Epithelial cell of umbilical artery (primary cell): ENCODE measurements at places on chromosomes 2 and 18. TPM values are rescaled to one million over a fixed set of nuclear protein-coding genes. Genes with fewer than 3 reads are reported as not detected.

The NEB gene
- 0.32 and 0.46 TPM in 2 replicates for total RNA-seq

The FOXI3 gene
- total RNA-seq = not detected in 2 replicates

The PLGLB2 gene
- total RNA-seq = 0.32 and 3.0 TPM in 2 replicates

The FN1 gene
- 1,607 and 1,656 TPM in 2 replicates for total RNA-seq

The C2orf15 gene
- total RNA-seq = not detected in 2 replicates

The MOCOS gene
- 5.8 and 10.8 TPM in 2 replicates for total RNA-seq

The CYP26B1 gene
- total RNA-seq = under 0.01 and 0.32 TPM in 2 replicates

The PSMD14 gene
- total RNA-seq = 153 and 184 TPM in 2 replicates

The ANKRD62 gene
- total RNA-seq = not detected in 2 replicates

The RUFY4 gene
- total RNA-seq = not detected in 2 replicates

The FOXD4L1 gene
- under 0.01 TPM in 1 of 2 replicates, not detected in the other for total RNA-seq

The SH3RF3 gene
- 2.9 and 6.1 TPM in 2 replicates for total RNA-seq

The FEZ2 gene
- total RNA-seq = 109 and 142 TPM in 2 replicates

The MSTN gene
- total RNA-seq = not detected in 2 replicates

The ATP6V1B1 gene
- total RNA-seq = 0.15 and 0.65 TPM in 2 replicates

The AP1S3 gene
- total RNA-seq = 1.3 and 4.1 TPM in 2 replicates

The TNFAIP6 gene
- under 0.01 and 0.91 TPM in 2 replicates for total RNA-seq

The HOXD13 gene
- total RNA-seq = under 0.01 TPM in 1 of 2 replicates, not detected in the other

The SP140 gene
- total RNA-seq = not detected in 2 replicates

The REG3A gene
- total RNA-seq = not detected in 2 replicates

The C2orf80 gene
- not detected in 2 replicates for total RNA-seq

The TTC32 gene
- total RNA-seq = 5.5 and 10.8 TPM in 2 replicates

The MAB21L4 gene
- not detected in 2 replicates for total RNA-seq

The LRRC30 gene
- total RNA-seq = not detected in 2 replicates

The TRIB2 gene
- 8.2 and 12.7 TPM in 2 replicates for total RNA-seq

The ITGAV gene
- total RNA-seq = 251 and 350 TPM in 2 replicates

The OSBPL6 gene
- total RNA-seq = 0.97 and 1.7 TPM in 2 replicates

The MAP2 gene
- total RNA-seq = 5.8 and 6.2 TPM in 2 replicates

The ABCB11 gene
- 0.65 and 1.1 TPM in 2 replicates for total RNA-seq

The UGT1A7 gene
- total RNA-seq = not detected in 2 replicates

The TSGA10 gene
- 0.65 and 0.76 TPM in 2 replicates for total RNA-seq

The SERPINB3 gene
- total RNA-seq = not detected in 2 replicates

The LDLRAD4 gene
- 0.65 and 3.0 TPM in 2 replicates for total RNA-seq

The ST6GAL2 gene
- total RNA-seq = not detected in 2 replicates

The NOP58 gene
- 85.8 and 127 TPM in 2 replicates for total RNA-seq

The CLASP1 gene
- total RNA-seq = 25.4 and 29.2 TPM in 2 replicates

The PUM2 gene
- 29.6 and 42.4 TPM in 2 replicates for total RNA-seq

The CIB4 gene
- total RNA-seq = not detected in 2 replicates

The TP53I3 gene
- 83.1 and 94.5 TPM in 2 replicates for total RNA-seq

The SCN1A gene
- total RNA-seq = under 0.01 TPM in 1 of 2 replicates, not detected in the other

The DOK1 gene
- 15.9 and 21.6 TPM in 2 replicates for total RNA-seq

The CKAP2L gene
- 4.2 and 6.7 TPM in 2 replicates for total RNA-seq

The CCDC178 gene
- 0.65 and 1.2 TPM in 2 replicates for total RNA-seq

The CHST9 gene
- total RNA-seq = not detected in 2 replicates

The EDAR gene
- not detected in 2 replicates for total RNA-seq

The SLC20A1 gene
- total RNA-seq = 81.5 and 101 TPM in 2 replicates

The SKA1 gene
- 14.6 and 20.2 TPM in 2 replicates for total RNA-seq

The CCDC93 gene
- 18.2 and 33.9 TPM in 2 replicates for total RNA-seq

The CYTIP gene
- not detected in 2 replicates for total RNA-seq

The CABYR gene
- total RNA-seq = 1.3 and 2.9 TPM in 2 replicates

The DNAH6 gene
- under 0.01 and 0.15 TPM in 2 replicates for total RNA-seq

The APCDD1 gene
- total RNA-seq = under 0.01 TPM in 1 of 2 replicates, not detected in the other

The KCNIP3 gene
- total RNA-seq = 0.97 and 1.1 TPM in 2 replicates

The DLGAP1 gene
- total RNA-seq = not detected in 2 replicates

The RMC1 gene
- 23.7 and 29.6 TPM in 2 replicates for total RNA-seq

The MAPRE3 gene
- 0.65 and 1.1 TPM in 2 replicates for total RNA-seq

The UNC80 gene
- total RNA-seq = not detected in 2 replicates

The DCC gene
- under 0.01 TPM in 1 of 2 replicates, not detected in the other for total RNA-seq
